AG09309 (cell line): ENCODE measurements at places on chromosomes 5 and 9.

DNA sequence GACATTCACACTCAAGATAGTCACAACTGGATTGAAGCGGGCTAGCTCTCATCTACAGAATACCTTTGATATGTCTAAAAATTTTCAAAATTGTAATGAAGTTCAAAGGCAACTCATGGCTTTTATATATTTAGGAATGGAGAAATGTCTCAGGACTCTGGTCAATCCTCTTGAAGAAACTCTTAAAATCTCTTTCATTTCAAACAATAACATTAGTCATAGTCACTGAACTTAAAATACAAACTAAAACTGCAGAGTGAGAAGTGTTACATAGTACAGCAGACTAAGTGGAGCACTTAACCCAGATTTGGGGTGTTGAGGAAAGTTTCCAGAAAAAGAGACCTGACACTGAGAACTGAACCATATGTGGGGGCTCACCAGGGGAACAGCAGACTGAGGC, 20.7 kb downstream of the FANCC start:
- DNase-seq, result no peak

DNA sequence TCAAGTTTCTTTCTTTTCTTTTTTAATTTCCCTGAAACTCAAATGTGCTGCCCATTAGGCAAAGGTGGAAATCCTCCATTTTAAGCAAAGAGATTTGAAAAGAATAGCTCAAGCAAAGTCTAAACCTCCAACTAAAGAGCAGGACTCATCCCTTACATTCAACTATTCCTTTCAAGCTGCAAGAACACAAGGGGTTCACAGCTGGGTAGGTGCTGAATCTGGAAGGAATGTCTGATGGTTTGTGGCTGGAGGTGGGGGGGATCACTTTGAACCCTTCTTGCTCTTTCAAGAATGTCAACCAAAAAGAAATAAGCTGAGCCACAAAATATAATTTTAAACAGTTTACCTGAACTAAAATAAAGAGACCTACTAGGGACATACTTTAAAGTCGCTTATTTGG, 375.7 kb upstream of the CDH10 start:
- no peak for DNase-seq

DNA sequence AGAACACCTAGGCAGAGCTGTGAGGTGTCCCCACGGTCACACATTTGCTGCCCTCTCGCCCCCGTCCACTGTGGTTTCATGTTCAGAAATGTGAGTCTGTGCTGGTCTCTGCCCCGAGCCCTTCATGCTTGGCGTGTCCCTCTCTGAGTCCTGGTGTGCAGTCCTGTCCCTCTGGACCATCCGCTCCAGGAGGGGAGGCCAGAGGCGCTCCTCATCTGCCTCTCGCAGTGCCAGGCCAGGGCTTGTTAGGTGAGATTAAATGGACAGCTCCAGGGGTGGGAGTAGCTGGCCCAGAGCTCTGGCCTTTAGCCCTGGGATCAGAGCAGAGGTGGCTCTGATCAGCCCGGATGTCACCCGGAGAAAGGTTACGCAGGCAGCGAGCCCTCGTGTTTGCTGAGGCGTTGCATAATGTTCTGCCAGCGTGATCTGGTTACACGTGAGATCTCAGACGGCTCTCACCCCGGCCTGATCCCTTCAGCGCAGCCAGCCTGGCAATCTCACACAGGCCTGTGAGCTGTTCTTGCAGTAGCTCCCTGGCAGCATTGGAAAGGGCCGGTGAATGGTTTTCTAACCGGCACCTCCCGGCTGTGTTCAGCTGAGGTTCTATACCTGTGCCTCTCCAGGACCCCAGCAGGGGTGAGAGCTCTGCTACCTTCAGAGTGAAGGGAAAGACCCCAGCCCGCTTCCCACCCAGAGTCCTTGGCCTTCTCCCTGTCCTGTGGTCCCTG, 24.5 kb downstream of the PTGES2 start:
- DNase-seq, result no peak

GRCh38 chr9:137789295-137789895, 88.2 kb upstream of the CACNA1B start:
- DNase-seq, result no peak

GRCh38 chr5:55146543-55147151, 13.3 kb upstream of the GPX8 start:
- peak; percentile 39 for DNase-seq

- DNase-seq, result no peak
Measured at GRCh38 chr5:154288145-154288544, 97.6 kb downstream of the GALNT10 start.

- DNase-seq, result no peak
Measured at GRCh38 chr5:115708819-115709477, 83.1 kb upstream of the TMED7 start.

GRCh38 chr5:142100307-142100706, 8.3 kb upstream of the NDFIP1 start:
- DNase-seq, result no peak

- DNase-seq, result no peak
Measured at GRCh38 chr5:82422751-82423181, 144.6 kb upstream of the RPS23 start.

DNA sequence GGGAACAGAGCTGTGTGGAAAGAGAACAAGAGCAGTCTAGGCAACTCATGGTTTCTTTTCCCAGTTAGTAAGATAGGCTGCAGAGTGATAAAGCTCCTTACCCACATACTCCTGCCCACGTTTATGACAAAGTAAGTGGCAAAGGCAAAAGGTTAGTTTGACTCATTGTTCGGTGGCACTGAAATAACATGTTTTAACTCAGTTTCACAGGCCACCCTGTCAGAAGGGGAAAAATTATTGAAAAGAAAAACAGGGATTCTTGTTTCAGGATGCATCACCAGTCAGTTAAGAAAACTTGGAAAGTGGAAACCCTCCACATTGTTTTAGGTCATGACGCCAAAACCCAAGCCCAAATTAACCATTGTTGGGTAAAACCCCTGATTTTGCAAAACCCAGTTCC, 22.3 kb upstream of the DAB2 start:
- no peak for DNase-seq

DNA sequence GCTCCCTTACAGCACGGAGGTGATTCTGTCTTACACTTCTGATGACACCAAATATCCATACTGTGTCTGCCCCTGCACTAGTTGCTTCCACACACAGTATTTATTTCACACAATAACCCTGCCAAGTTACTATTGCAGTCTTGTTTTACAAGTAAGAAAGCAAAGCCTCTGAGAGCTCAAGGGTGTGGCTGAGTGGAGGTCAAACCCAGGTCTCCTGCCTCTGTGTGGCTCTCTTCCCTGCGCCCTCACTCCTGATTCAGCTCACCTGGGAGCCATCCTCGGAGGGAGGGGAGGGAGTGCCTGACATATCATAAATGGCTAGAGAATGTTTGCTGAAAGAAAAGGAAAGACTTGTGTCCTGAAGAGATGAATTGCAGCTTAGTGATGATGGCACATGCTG, 41.0 kb downstream of the MVB12B start:
- no peak for DNase-seq

- no peak for DNase-seq
Measured at GRCh38 chr5:139561655-139562451, 714 bp downstream of the UBE2D2 start.

DNA sequence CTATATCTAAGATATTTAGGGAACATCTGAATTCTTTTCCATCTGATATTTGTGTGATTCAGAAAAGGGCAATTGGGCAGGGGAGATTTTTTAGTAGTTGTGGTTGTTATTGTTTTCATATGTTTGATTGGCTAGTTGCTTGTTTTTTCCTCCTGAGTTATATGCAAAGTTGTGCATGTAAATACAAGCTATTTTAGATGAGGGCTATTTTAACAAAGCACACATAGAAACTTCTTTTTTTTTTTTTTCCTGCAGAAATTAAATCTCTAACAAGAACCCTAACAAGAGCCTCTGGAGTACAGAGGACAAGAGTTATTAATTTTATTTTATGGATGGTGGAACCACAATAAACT, 559.1 kb downstream of the CETN3 start:
- no peak for DNase-seq

GRCh38 chr9:35407846-35408245, 82.1 kb upstream of the RUSC2 start:
- no peak for DNase-seq

DNA sequence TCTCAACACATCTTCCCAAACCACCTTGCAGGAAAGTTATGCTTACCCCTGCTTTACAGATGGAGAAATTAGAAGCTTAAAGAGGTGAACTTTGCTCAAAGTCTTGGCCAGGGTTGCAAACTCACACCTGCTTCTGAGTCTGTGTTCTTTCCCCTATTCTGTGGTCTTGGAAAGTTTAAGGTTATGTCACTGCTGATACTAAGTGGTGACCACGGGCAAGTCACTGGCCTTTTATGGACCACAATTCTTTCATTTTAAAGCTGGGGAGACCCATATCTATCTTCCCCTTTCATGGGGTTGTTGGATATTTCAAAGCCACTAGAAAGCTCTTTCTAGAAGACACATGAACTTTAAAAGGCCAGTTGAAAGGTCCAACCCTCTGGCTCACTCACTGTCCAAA, 95.4 kb upstream of the KLF4 start:
- no peak for DNase-seq

GRCh38 chr9:128399861-128400260, 20.8 kb upstream of the CERCAM start:
- DNase-seq, result no peak

- no peak for DNase-seq
Measured at GRCh38 chr5:89072842-89073672, 190.1 kb upstream of the MEF2C start.
